H1 (cell line): ENCODE measurements at places on chromosomes 12 and 14.

DNA sequence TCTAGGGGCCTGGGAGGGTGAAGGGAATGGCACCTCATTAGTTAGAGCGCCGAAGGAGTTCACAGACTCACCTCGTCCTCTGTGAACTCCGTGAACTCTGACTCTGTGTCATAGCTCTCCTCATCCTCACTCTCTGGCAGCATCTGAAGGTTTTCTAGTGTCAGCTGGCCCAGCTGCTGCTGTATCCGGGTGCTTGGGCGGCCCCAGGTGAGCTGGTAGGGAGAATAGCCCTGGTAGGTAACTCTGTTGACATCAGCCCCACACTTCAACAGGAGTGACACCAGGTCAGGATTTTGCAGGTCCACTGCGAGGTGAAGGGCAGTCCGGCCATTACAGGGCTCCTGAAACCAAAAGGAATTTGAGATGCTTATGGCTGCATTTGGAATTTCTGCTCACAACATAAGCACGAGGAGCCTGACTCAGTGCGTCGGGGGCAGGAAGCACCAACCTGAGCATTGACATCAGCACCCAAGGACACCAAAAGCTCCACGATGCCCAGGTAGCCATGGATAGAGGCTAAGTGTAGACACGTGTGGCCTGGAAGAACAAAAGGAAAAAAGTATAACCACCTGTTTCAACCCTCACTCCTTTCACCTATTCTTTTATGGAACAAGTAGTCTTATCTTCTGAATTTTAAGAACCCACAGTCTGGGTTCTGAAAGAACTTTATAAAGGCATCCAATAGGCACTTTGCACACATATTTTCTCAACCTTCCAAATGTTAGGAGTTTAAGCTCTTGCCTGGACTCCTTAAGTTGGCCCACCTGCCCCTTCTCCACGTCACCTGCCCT, 2.0 kb downstream of the NFKBIA start:
- DNase-seq, result no peak

DNA sequence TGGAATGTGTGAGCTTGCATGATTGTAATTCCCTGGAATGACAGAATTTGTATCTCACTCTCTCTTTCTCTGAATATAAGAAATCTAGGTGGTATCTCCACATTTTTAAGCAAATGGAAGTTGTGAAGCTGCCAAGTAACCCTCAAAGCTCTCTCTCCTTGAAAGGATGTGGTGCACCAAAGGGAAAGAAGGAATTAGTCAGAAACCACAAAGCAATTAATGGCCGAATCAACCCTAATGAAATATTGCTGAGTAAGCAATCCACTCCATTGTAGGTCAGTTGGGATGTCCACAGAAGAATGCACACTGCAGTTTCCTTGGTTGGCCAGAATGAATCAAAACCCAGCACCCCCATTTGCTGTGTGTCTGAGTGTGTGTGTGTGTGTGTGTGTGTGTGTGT, 153.5 kb downstream of the KCNA5 start:
- no peak for DNase-seq

DNA sequence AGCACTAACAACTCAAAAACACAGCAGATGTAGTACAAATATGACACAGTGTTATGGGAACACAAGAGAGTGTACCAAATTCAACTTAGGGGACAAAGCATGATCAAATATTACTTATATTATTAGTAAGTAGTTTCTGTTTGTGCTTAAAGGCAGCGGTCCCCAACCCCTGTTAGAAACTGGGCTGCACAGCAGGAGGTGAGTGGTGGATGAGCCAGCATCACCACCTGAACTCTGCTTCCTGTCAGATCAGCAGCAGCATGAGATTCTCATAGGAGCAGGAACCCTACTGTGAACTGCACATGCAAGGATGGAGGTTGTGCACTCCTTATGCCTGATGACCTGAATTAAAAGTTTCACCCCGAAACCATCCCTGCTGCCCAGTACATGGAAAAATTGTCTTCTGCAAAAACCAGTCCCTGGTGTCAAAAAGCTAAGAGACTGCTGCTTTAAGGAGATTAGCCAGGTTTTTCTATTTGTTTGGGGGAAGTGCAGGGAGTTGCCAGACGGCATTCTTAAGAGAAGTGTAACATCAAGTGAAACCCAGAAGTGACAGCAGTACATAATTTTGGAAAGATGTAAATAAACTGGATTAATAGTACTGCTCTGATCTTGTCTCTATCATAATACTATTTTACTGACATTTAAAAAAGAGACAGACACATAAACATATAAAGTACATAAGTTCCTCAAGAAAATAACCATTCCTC, 26.7 kb downstream of the GTF2A1 start:
- DNase-seq, result no peak

DNA sequence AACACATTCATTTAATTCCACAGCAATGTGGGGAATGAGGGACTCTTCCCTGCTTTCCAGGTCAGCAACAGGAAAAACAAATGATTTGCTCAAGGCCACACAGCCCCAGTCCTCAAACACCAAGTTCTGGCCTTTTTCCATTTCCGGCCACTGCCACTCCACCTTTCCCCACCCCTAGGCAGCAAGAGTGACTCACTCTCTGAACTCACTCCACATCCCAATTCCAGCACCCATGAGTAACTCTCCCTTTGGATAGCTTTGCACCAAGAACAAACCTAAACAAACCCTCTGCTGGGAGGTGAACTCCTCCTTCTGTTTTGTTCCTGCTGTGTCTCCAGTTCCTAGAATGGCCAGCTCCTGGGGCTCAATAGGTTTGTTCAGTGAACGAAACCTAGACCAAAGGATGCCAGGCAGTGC, 30.4 kb upstream of the PLEKHG6 start:
- DNase-seq, result no peak

- no peak for DNase-seq
Measured at GRCh38 chr12:69151254-69151764, 88.1 kb upstream of the CPSF6 start.

DNA sequence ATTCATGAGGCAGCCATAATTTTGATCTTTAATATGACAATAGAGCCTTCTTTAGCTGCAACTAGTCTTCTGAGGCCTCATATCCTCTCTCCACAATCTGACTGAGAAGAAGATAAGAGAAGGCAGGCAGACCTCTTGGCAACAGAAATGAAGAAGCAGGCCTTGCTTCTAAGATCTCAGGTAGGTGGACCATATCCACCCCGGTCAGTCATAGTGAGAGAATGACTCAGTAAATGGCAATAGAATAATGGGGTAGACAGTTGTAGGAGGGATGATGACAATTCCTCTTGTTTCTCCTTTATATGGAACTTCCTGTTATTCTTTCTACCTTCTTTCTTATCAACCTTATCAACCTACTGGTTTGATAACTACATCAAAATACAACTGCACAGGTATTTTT, 246.7 kb upstream of the G2E3 start:
- no peak for DNase-seq
